Stomach (tissue), 19 donors: ENCODE measurements at places on chromosomes 5 and 9. TPM values are rescaled to one million over a fixed set of nuclear protein-coding genes. Genes with fewer than 3 reads are reported as not detected.
A peak's percentile ranks its signal among the peaks of the same experiment; 100 is the strongest.

DEPDC1B gene
- polyA plus RNA-seq, result 1.7 TPM

SLC6A18 gene
- polyA plus RNA-seq, result not detected

ARL10 gene
- 0.31 TPM for polyA plus RNA-seq

PALM2AKAP2 gene
- not detected for polyA plus RNA-seq

TRPM3 gene
- polyA plus RNA-seq, result 0.50 TPM

GRCh38 chr5:124289130-124289529 lies 457.3 kb downstream of the ZNF608 start:
- peak overlapping the region; percentile 9 for H3K27ac ChIP-seq
- H3K4me3 ChIP-seq, result no peak overlapping the region
- peaks cover 8% of the 10 kb centered on the region for H3K4me1 ChIP-seq

- H3K4me1 ChIP-seq, result peaks cover 14% of the 10 kb centered on the region
- H3K36me3 ChIP-seq, result no peaks in the 10 kb centered on the region
- no peak overlapping the region for H3K4me3 ChIP-seq
- DNase-seq, result peak; percentile 90
- H3K27me3 ChIP-seq, result no peaks in the 10 kb centered on the region
Observed at GRCh38 chr5:170420806-170421412, 31.7 kb upstream of the KCNMB1 start.

GRCh38 chr9:97501177-97501971 lies at the start of gene TMOD1:
TSS of gene TMOD1 (plus strand) at chr9:97501666. CDS start at chr9:97524189, 22,523 bp downstream.
- H3K4me1 ChIP-seq, result peaks cover 48% of the 10 kb centered on the region
- H3K36me3 ChIP-seq, result peaks cover 8% of the 10 kb centered on the region
- peak; percentile 85 for DNase-seq
- no peaks in the 10 kb centered on the region for H3K27me3 ChIP-seq

GRCh38 chr5:120790339-120790738 lies 326.2 kb downstream of the PRR16 start:
- no peak overlapping the region for H3K27ac ChIP-seq
- no peak overlapping the region for H3K4me3 ChIP-seq
- H3K36me3 ChIP-seq, result no peaks in the 10 kb centered on the region
- no peaks in the 10 kb centered on the region for H3K27me3 ChIP-seq

- H3K27ac ChIP-seq, result no peak overlapping the region
- no peaks in the 10 kb centered on the region for H3K4me1 ChIP-seq
- no peaks in the 10 kb centered on the region for H3K36me3 ChIP-seq
- H3K4me3 ChIP-seq, result no peak overlapping the region
- no peak for DNase-seq
Observed at GRCh38 chr5:82719368-82719767, 357.8 kb downstream of the TMEM167A start.

- H3K4me1 ChIP-seq, result no peaks in the 10 kb centered on the region
- no peak for DNase-seq
- H3K27ac ChIP-seq, result no peak overlapping the region
- no peak overlapping the region for H3K4me3 ChIP-seq
Observed at GRCh38 chr9:5574097-5574496, 54.8 kb upstream of the RIC1 start.

DNA sequence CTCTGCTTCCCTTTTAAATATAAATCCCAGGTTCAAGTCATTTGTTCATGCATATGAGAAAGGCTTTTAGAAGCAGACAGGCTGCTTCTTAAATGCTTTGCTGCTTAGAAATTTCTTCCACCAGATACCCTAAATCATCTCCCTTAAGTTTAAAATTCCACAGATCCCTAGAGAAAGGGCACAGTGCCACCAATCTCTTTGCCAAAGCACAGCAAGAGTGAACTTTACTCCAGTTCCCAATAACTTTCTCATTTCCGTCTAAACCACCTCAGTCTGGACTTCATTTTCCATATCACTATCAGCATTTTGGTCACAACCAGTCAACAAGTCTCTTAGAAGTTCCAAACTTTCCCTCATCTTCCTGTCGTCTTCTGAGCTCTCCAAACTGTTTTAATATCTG lies 679.8 kb upstream of the FTMT start:
- H3K27me3 ChIP-seq, result no peaks in the 10 kb centered on the region
- no peaks in the 10 kb centered on the region for H3K4me1 ChIP-seq
- no peaks in the 10 kb centered on the region for H3K36me3 ChIP-seq
- no peak overlapping the region for H3K27ac ChIP-seq
- DNase-seq, result no peak

- peaks cover 21% of the 10 kb centered on the region for H3K27me3 ChIP-seq
- no peak for DNase-seq
- no peak overlapping the region for H3K4me3 ChIP-seq
- H3K36me3 ChIP-seq, result no peaks in the 10 kb centered on the region
- no peak overlapping the region for H3K27ac ChIP-seq
Observed at GRCh38 chr5:170353011-170353761, 36.0 kb downstream of the KCNMB1 start.

DNA sequence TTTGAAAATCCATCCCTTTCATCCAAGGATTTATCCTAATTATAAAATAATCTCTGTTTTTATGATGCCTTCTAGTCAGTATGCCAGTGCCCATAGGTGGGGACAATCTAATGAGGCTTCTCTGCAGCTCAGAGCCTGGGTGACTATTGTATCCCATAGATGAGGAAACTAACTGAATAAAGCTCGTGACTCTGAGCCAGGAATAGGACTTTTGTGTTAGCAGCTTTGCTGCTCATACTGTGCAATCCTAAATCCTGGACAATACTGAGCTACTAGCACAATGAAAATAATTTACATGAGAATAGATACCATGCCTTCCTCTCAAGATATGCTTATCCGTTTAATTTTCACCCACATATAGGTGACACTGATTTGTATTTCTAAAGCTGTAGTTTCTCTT lies 443.0 kb downstream of the PLK2 start:
- no peak overlapping the region for H3K27ac ChIP-seq
- no peak for DNase-seq
- H3K4me3 ChIP-seq, result no peak overlapping the region
- peaks cover under 1% of the 10 kb centered on the region for H3K4me1 ChIP-seq

DNA sequence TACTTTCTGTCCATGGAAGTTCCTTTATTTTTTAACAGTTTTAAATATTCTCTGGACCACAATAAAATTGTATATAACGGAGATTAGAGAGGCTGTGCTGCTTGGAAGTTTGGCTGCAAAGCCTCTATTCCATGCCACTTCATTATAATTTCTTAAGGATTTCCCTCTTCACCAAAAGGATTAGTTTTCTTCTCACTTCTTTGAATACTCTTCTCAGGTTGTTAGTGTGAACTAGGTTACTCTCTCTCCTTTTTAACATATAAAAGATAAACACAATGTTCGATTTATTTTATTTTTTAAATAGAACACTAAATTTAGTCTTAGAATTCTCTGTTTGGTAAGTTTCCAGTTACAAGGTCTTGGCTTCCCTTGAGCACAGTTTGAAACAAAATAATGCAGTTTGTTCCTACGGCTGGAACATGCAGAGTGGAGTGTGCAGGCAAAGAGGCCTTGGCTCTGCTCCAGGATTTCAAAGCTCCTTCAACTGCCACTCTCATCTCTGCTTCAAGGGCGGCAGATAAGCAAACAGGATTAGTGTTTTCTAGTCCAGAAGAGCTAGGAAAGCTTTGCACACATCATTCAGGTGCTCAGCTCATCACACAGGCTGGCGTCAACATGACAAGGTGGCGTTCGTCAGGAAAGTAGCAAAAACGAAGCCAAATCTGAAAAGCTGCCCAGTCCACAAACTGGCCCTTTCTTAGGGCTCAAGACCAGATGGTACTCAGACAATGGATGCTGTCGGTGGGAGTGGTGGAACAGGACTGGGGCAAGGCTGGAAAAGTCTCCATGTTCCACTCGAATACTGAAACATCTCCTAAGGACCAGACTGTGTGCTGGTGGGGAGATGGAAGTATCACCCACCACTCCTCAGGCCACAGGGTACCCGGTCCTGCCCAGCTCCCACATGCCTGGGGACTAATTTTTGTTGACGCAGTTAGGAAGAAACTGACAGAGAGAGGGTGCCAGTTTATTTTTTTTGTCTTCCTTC lies 286.6 kb downstream of the CRB2 start:
- no peak overlapping the region for H3K27ac ChIP-seq
- H3K36me3 ChIP-seq, result no peaks in the 10 kb centered on the region
- no peaks in the 10 kb centered on the region for H3K27me3 ChIP-seq
- DNase-seq, result peak; percentile 74
- no peak overlapping the region for H3K4me3 ChIP-seq
